T-helper 22 cell (primary cell): ENCODE measurements at places on chromosomes 6 and 20.
A peak's percentile ranks its signal among the peaks of the same experiment; 100 is the strongest.

- no peak for DNase-seq
These were observed 17.0 kb upstream of the MRS2 start for GRCh38 chr6:24385536-24386269.

DNA sequence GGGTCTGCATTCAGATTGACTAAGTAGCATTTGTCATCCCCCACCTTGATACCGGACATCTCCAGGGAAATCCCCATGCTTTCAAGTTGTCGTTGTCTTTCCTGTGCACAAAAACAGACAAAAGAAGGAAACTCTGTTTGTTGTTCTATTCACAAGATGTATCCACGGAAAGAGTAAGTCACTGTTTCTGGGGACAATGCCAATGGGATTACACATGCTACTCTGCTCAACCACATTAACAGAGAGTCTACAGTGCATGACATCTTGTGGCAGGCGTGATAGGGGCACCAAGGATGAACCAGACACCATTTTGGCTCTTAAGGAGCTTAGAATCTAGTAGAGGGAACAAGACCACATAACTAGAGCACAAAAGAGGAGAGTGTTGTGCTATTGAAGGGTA is 124.4 kb upstream of the NUP153 start:
- no peak for DNase-seq

- DNase-seq: no peak
These were observed 522.9 kb upstream of the ARID1B start for GRCh38 chr6:156254240-156254639.

- DNase-seq: no peak
These were observed 6.4 kb downstream of the FYN start for GRCh38 chr6:111866857-111867256.

- no peak for DNase-seq
These were observed 230.0 kb downstream of the ALDH8A1 start for GRCh38 chr6:134719911-134720310.

- peak; percentile 24 for DNase-seq
These were observed 1.3 kb downstream of the PLCG1 start for GRCh38 chr20:41138475-41139226.

DNA sequence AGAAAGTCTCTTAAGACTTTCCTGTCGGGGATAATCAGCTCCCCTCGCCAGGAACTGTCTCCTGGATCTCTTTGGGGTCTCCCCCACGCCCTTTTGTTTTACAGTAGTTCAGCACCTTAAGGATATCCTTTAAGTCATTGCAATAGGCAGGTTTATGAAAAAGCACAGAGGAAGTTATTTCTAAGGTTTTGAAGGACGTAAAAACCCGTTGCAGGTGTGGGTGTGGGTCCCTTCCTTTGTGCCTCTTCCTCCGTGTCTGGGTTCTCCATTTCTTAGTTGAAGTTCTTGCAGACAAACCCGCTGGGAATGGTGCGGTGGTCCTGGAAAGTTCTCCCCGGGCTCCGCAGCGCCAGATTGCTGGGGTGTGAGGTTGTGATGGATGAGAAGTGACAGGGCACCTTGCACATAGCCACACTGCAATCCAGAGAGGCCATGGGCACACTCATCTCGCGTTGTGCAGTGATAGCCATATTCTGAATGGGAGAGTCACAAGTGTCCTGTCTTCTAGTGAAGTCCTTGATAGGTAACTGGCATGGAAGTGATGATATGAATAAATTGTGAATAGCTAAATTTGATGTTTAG is 65.2 kb downstream of the GTF2H5 start:
- no peak for DNase-seq

- no peak for DNase-seq
These were observed 12.8 kb downstream of the NPEPL1 start for GRCh38 chr20:58705208-58705926.

GRCh38 chr6:75631859-75632635 is 30.4 kb downstream of the SENP6 start:
- DNase-seq: no peak

DNA sequence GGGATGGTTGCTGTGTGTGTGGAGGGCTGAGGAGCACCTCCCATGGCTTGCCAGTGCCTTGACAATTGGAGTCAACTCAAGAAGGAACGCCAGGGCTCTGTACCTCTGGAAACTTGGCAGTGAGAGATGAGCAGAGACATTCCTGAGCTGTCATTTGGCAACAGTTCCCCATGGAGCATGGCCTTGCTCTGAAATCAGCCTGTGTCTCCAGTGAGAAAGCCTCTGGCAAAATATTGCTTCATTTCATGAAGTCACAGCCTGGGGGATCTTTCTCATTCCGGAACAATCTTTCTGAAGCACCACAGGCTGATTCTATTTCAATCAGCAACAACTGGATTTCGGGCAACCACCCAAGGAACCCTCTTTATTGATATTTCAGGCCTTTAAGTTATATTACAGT is 52.2 kb upstream of the FNDC1 start:
- no peak for DNase-seq

- DNase-seq: no peak
These were observed 283.9 kb upstream of the FOXQ1 start for GRCh38 chr6:1027795-1028569.

- no peak for DNase-seq
These were observed 3.0 kb upstream of the NCOA7 start for GRCh38 chr6:125787791-125788190.

DNA sequence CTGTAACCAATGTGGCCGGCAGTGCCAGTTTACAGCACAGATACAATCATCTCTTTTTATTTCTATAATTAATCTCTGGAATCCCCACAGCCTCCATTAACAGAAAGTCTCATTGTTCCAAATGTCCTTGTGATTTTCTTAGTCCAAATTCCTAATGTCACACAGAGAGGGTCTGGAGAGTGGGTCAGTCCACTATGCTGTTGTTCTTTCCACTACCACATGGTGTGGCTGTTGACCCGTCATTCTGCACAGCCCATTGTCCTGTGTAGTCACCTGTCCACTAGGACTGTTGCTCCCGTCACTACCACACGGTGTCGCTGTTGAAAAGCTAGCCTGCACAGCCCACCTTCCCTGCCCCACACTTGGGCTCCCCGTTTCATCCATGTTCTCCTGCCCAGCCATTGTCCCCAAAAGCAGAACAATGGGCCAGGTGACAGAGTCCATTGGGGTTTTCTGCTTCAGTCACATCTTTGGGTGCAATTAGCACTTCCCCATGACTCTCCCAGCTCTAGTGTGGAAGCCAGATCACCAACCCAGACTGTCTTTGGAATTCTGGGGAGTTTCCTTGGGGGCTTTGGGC is 8.6 kb upstream of the LBP start:
- no peak for DNase-seq

GRCh38 chr6:68559716-68560115 is 75.4 kb upstream of the ADGRB3 start:
- DNase-seq: no peak

GRCh38 chr6:26312501-26313397 is 52.2 kb upstream of the BTN3A2 start:
- DNase-seq: peak; percentile 59

GRCh38 chr6:43835872-43836419 is 65.9 kb downstream of the VEGFA start:
- DNase-seq: no peak

DNA sequence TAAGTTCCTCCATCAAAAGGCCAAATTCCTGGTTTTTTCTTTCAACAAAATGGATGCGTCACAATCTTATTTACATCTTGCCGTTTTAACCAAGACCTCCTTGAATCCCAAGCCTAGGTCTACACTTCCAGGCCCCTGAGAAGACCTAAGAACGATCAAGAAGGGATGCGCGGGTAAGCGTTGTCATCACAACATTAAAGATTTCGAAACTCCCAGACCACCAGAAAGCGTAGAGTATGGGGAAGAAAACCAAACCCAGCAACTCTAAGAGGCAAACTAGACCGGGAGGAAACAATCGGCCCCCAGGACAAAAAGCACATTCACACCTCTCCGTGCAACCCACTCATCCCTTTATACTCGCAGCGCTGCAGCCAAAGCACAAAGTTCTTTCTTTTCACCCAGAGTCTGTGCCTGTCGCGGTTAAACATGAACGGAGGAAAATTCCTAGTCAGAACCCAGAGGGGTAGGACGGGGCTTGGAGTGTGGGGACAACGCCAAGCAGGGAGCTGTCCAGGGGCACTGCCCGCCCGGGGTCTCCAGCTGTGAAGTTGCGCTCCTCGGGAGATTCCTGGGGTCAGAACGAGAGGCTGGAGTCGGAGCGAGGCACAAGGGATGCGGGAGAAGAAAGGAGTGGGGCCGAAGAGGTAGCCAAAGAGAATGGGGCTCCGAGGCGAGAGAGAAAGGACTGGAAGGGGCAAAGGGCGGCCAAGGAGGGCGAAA is 725 bp downstream of the OSER1 start:
- DNase-seq: no peak

- no peak for DNase-seq
These were observed 143.2 kb downstream of the SLC16A10 start for GRCh38 chr6:111230351-111231089.

- no peak for DNase-seq
These were observed 484.0 kb downstream of the C6orf118 start for GRCh38 chr6:164825386-164825785.

DNA sequence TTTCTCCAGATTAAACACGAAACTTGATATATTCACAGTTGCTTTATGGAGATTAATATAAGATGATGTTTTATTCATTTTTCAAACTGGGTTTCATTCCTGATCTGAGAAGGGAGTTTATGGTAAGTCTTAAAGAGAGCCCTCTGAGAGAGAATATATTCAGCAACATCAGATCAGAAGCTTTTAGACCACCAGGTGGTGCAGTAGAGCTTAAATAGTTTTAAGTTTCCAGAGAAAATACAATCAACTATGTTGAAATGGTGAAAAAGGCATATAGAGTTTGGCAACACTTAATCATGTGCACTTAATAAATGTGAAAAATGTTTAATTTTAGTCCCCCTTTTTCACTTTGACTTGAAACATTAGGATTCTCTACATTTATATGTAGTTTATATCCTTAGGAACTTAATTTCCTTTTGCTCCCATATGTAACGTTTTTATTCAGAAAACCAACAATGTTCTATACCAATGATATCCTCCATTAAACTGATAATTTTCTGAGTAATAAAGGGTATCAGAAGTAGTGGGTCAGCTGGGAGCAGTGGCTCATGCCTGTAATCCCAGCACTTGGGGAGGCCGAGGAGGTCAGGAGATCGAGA is 86.4 kb upstream of the CLDN20 start:
- no peak for DNase-seq

- no peak for DNase-seq
These were observed 18.5 kb downstream of the KCNS1 start for GRCh38 chr20:45082468-45082867.

GRCh38 chr6:40551966-40552505 is 35.1 kb downstream of the LRFN2 start:
- DNase-seq: no peak

GRCh38 chr6:100678027-100678426 is 203.1 kb downstream of the ASCC3 start:
- DNase-seq: no peak

DNA sequence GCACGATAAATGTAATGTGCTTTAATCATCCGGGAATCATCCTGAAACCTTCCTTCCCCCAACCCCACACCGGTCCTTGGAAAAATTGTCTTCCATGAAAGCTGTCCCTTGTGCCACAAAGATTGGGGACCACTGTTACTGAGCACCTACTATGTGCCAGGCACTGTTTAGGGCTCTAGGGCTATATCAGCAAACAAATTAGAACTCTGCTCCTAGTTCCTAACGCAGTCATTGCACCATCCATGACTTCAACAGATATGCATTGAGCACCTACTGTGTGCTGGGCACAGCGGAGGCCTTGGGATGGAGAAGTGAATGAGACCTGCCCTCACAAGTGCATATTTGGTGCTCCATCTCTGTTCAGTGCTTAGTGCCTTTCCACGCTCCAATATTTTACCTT is 50.3 kb upstream of the BLCAP start:
- DNase-seq: no peak

- DNase-seq: no peak
These were observed 150.0 kb downstream of the CDC5L start for GRCh38 chr6:44537306-44538049.

DNA sequence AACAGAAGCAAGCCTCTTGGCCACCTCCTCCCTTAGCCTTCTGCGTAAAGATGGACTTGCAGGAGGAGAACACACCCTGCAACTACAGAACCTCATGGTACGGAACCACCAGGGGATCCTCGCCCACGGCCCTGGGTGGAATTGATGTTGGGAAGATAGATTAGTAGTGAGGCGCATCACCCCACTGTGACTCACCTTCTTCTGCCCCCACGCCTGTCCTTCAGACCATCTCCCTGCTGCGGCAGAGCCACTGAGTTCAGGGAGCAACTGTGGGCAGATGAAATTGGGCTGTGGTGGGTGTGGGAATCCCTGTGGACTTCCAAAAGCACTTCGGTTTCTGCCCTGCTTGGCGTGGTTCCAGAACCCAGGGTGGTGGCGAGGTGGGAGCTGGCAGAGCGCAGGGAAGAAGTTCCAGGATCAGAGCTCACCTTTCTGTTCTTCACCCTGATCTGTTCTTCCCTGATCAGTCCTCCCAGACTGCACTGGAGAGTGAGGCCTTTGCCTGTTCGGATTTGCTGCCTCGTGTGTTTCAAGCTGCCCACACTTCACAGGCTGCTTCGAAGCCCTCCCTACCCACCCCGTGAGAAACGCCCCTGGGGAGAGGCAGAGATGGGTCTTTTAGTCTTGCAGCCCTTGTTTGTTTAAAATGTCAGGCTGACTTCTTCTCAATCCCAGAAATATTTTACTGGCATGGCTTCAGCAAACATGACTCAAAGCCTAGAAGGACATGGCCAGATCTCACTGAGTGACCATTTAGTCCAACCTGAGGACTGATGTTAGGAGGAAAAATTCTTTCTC is 92.8 kb upstream of the MLN start:
- DNase-seq: no peak

DNA sequence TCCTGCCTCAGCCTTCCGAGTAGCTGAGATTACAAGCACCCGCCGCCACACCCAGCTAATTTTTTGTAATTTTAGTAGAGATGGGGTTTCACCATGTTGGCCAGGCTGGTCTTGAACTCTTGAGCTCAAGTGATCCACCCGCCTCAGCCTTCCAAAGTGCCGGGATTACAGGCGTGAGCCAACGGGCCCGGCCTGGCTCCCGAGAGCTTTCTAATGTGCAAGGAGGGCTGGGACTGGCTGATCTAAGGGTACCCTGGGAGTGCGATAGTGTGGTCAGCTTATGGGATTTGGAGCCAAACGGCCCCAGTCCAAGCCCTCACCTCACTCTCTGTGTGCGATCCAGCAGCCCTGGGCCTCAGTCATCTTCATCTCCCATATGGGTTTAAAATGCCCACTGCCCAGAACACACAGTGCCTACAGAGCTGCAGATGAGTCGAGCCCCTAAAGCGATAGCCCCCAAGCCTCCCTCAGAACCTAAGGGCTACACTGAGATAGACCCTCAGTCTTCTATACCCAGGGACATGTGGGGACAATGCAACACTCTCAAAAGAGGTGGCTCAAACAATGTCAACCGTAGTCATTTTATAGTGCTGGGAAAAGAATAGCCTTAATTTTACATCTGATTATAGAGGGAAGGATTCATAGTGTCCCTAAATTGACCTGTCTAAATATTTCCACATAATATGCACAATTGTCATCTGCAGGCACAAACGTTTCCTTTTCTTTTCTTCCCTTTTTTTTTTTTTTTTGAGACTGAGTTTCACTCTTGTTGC is 50.1 kb downstream of the SSR1 start:
- DNase-seq: no peak

- DNase-seq: no peak
These were observed 1.8 kb upstream of the JARID2 start for GRCh38 chr6:15243910-15244619.
